ENCODE measurements at places on chromosomes 12 and 14.

- no peak for DNase-seq
Measured at GRCh38 chr12:63075376-63076060, 75.5 kb downstream of the AVPR1A start.

DNA sequence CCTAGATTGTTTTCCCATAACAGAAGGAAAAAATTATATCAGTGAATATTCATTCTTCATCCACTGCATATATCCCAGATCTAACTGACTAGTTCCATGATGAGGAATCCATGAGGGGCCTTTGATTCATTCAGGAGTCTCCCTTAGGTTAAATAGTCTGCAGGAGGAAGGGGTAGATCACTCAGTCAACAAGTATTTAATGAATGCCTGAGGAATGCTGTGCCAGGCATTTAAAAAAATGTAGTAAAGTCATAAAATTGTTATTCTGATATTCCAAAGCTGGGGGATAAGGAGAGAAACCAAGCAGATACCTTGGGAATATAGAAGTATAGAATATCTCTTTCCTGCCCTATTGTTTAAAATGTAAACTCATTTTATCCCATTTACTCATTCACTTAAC lies 216.2 kb upstream of the CAND1 start:
- no peak for DNase-seq

DNA sequence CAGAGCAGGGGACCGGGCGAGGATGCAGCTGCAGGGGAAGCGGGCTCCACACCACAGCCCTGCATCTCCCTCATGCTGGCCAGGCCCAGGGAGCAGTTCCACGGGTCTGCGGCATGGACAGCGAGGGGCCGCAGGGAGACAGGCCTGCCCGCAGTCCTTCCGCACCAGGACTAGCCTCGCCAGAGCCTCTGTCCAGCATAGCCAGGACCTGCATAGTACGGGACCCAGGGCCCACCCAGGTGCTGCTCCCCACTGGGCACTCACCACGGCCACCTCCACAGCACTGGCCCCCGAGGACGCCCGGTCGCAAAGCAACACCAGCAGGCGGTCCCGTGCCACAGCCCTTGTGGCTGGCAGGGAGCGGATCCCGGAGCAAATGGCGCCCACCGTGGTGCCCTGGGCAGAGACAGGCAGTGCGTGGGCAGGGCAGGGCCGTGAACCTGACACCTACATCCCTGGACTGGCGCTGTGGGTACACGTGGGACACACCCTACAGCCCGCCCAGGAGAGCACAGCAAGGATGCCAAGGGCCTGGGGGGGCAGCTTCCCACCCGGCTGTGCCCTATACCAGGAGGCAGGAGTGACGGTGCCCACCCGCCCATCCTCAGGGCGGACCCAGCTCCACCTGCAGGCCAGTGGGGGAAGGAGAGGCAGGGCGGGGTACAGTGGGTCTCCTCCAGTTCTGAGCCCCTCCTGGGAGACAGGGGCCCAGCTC lies 23.8 kb downstream of the JAG2 start:
- peak; percentile 50 for DNase-seq

- no peak for DNase-seq
Measured at GRCh38 chr14:105890474-105891220, 364.3 kb downstream of the TMEM121 start.

- DNase-seq: no peak
Measured at GRCh38 chr14:100526632-100527031, 60.6 kb downstream of the BEGAIN start.

- DNase-seq: no peak
Measured at GRCh38 chr14:72165229-72165698, 233.0 kb downstream of the RGS6 start.

GRCh38 chr14:102554821-102555819 lies 37.3 kb upstream of the RCOR1 start:
- DNase-seq: peak; percentile 83

DNA sequence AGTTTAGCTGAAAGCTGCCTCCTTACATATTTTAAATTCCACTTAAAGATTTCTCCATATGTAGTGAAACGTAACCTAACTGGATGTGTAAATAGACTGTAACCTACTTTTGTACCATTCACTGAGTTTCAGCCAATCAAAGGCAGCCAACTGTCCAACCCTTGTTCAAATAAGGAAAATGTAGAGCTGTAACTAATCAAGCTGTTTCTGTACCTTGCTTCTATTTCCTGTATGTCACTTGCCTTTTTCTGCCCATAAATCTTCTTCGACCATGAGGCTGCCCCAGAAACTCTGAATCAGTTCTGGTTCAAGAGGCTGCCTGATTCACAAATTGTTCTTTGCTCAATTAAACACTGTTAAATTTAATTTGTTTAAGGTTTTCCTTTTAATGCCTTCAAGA lies 6.3 kb downstream of the SLC7A8 start:
- no peak for DNase-seq

DNA sequence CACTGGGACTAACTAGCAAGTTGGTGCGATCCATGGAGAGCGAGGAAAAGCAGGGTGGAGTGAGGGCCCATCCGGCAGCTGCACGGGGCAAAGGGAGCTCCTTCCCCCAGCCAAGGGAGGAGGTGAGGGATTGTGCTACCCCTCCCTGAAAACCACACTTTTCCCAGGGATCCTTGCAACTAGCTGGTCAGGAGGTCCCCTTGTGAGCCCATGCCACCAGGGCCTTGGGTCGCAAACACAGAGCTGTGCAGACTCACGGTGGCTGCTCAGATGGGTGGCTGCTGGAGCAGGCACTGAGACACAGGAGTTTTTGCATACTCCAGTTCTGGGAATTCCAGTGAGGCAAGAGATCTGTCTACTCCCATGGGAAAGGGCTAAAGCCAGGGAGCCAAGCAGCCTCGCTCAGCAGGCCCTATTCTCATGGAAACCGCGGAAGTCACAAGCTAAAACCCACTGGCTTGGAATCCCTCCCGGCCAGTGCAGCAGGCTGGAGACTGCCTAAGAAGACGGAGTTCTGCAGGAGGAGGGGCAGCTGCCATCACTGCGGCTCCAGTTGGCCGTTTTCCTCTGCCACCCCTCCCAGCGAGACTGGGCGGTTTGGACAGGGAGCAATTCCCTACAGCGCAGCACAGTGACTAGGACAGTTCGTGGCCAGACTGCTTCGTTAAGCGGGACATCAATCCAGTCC lies 10.9 kb upstream of the ZNF705A start:
- peak; percentile 66 for DNase-seq

DNA sequence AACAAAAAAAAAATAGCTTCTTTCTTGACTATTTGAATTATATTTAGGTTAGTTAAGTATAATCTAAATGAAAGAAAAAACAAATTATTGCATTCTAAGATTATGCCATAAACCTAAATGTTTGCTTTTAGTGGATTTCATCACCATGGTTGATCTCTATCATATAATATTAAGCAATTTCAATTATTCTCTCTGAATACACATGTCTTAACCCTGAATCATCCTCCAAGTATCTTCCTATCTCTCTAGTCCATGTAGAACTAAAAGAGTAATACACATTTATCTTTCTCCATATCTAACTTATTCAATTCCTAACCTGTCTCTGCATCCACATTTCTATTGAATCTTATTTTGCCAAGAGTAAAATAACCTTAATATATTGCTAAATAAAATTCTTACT lies 59.6 kb downstream of the PPFIA2 start:
- DNase-seq: no peak

DNA sequence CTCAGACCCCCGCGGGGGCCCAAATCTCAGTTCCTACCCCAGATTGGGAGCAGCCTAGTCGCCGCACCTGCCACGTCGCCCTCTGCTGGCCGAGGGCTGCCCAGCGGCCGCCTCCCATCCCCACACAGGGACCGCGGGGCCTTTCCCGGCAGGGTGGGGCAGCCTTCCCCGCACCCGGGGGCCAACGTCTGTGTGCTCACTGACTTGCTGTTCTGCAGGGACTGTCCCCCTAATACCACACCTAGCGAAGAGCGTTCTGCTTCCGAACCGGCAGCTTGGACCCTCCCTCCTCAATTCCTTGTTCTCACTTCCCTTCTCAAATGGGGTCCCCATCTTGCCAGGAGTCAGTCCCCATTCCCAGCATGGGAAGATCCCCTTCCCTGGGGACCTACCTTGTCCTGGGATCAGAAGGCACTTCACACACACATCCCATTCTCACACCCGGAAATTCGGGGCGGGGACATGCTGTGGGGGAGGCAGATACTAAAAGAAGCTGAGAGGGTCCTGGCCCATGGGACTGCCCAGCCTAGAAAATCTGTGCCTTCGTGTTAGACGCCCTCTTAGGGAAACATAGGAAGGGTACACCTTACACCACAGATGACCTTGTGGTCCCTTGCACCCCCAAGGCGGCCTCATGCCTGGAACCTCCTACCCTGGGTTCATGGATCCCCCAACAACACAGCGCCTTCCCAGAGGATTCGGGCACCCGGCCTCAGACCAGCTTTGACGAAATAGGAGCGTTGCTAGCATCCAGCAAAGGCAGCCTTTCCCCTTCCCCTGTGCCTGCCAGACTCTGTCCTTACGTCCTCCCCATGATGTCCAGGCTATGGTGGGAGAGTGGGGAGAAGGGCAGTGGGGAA lies 16.4 kb downstream of the ACVRL1 start:
- DNase-seq: peak; percentile 93
